ENCODE measurements at places on chromosomes 4 and X.

- H3K4me1 ChIP-seq = no peaks in the 10 kb centered on the region
- no peaks in the 10 kb centered on the region for H3K36me3 ChIP-seq
- H3K4me3 ChIP-seq = no peak overlapping the region
- H3K27me3 ChIP-seq = peaks cover 31% of the 10 kb centered on the region
- H3K27ac ChIP-seq = no peak overlapping the region
These were observed 135.9 kb downstream of the GATB start for GRCh38 chr4:151624626-151625565.

- no peaks in the 10 kb centered on the region for H3K4me1 ChIP-seq
- no peak overlapping the region for H3K27ac ChIP-seq
These were observed 3.0 kb downstream of the IL21 start for GRCh38 chr4:122617597-122618593.

- H3K4me1 ChIP-seq = peaks cover 2% of the 10 kb centered on the region
- H3K27me3 ChIP-seq = peaks cover 4% of the 10 kb centered on the region
- H3K27ac ChIP-seq = no peak overlapping the region
- peaks cover 2% of the 10 kb centered on the region for H3K36me3 ChIP-seq
- H3K4me3 ChIP-seq = no peak overlapping the region
These were observed 54.2 kb downstream of the MOSPD2 start for GRCh38 chrX:14927401-14927800.

DNA sequence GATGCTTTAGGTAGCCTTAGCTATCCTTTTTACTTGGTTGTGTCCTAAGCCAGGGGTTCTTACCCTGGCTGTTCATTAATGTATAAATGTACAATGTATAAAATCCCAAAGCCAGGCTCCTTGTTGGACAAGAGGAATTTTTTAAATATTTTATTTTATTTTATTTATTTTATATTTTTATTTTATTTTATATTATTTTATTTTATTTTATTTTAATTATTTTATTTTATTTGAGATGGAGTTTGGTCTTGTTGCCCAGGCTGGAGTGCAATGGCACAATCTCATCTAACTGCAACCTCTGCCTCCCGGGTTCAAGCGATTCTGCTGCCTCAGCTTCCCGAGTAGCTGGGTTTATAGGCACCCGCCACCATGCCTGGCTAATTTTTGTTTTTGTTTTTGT is 8.1 kb upstream of the SLC2A9 start:
- peaks cover 4% of the 10 kb centered on the region for H3K27me3 ChIP-seq
- H3K36me3 ChIP-seq = no peaks in the 10 kb centered on the region
- H3K27ac ChIP-seq = no peak overlapping the region
- no peak for DNase-seq
- peaks cover 11% of the 10 kb centered on the region for H3K4me1 ChIP-seq

DNA sequence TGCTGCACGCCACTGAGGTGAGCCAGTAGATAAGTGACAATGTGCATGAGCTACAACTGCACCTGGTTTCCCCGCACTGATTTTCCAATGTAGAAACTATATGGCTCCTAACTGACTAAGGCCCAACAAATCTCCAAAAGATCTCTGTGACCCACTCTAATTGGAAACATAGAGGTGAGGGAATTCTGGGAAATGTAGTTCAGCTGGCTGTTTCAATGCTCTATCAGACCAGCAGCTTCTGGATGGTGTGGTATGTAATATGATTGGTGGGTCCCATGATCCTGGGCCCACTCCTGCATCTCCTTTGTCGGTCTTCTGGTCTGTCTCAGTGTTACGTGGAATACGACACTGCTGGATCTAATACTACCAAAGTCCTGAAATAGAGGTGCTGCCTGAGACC is 18.6 kb downstream of the CCDC160 start:
- H3K4me1 ChIP-seq = peaks cover 1% of the 10 kb centered on the region
- H3K4me3 ChIP-seq = no peak overlapping the region
- DNase-seq = no peak
- peaks cover 18% of the 10 kb centered on the region for H3K27me3 ChIP-seq

- no peaks in the 10 kb centered on the region for H3K27me3 ChIP-seq
- no peak overlapping the region for H3K4me3 ChIP-seq
- DNase-seq = no peak
- no peaks in the 10 kb centered on the region for H3K36me3 ChIP-seq
- no peak overlapping the region for H3K27ac ChIP-seq
- H3K4me1 ChIP-seq = no peaks in the 10 kb centered on the region
These were observed 1975.1 kb upstream of the AGA start for GRCh38 chr4:179417357-179417756.

DNA sequence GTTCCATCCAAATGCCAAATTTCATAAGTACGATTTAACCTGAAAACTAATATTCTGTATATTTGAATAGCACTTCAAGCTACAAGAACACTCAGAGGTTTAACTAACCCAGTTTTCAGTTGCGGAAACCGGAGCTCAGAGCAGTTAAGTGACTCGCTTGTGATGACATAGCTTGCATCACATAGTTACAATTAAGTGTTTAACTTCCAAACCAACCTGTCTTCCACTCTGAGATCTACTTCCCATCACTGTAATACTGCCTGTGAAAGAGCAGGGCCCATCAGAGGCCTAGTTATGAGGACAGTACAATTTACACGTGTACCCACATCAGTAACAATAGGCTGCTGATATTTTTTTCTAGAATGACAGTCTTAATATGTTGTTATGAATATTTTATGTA is 120.3 kb downstream of the MAD2L1 start:
- H3K27ac ChIP-seq = no peak overlapping the region
- no peak overlapping the region for H3K4me3 ChIP-seq
- no peaks in the 10 kb centered on the region for H3K4me1 ChIP-seq
- DNase-seq = no peak
- no peaks in the 10 kb centered on the region for H3K36me3 ChIP-seq

- no peak overlapping the region for H3K27ac ChIP-seq
- no peak overlapping the region for H3K4me3 ChIP-seq
- DNase-seq = no peak
- H3K4me1 ChIP-seq = peaks cover 7% of the 10 kb centered on the region
- peaks cover 6% of the 10 kb centered on the region for H3K36me3 ChIP-seq
These were observed 73.9 kb downstream of the SLC34A2 start for GRCh38 chr4:25729564-25729963.

DNA sequence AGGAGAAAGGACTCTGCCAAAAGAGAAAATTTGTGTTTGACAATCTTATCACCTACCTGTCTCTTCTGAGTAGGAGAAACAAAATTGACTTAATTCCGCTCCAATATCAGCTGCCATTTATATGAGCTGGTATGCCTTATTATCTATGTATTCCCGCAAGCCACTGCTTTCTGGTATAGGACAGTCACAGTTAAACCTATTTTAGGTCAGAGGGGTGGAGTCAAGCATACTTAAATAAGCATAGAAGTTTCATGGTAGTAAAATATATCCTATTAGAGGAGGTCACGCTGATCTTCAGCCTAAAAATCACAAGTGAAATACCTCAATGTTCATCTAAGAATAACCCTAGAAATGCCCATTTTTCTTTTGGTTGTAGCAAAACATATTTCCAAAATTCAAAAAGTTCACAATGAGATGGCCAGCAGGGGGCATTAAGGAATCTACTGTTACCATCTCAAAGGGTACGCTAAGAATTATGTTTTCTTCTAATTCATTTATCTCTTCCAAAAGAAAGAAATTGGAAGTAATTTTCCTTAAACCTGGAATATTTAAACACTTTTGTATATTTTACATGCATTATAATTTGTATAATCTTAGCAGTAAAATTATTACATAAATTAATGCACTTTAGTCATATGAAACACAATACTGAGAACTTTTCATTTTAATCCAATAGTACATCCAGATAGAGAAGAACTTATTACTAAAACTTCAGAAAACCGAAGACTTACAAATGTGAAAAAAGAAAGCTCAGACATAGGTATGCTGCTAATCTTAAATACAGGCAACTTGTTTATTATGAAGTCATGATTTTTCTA is 10.5 kb downstream of the PPAT start:
- H3K27me3 ChIP-seq = no peaks in the 10 kb centered on the region
- no peak overlapping the region for H3K27ac ChIP-seq
- H3K4me1 ChIP-seq = peaks cover 34% of the 10 kb centered on the region
- no peak for DNase-seq
- no peak overlapping the region for H3K4me3 ChIP-seq

DNA sequence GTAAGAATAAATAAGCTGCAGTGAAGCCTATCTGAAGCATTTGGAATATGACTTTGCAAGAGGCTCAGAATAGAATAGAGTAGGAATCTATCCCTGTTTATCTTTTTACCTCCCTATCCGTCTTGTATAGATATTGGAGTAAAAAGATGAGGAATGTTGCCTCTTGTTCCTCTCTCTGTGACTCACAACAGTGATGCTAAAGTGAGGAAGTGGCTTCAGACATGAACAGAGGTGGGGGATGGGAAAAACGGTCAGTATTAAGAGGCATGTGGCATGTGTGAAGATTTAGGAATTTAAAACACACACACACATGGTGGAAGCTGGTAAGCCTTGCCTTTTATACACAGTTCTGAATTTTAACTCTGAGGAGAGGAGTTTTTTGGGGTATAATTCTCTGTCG is 3.8 kb upstream of the DCAF4L1 start:
- peaks cover 18% of the 10 kb centered on the region for H3K27me3 ChIP-seq
- peaks cover 29% of the 10 kb centered on the region for H3K36me3 ChIP-seq
- peaks cover 7% of the 10 kb centered on the region for H3K4me1 ChIP-seq

DNA sequence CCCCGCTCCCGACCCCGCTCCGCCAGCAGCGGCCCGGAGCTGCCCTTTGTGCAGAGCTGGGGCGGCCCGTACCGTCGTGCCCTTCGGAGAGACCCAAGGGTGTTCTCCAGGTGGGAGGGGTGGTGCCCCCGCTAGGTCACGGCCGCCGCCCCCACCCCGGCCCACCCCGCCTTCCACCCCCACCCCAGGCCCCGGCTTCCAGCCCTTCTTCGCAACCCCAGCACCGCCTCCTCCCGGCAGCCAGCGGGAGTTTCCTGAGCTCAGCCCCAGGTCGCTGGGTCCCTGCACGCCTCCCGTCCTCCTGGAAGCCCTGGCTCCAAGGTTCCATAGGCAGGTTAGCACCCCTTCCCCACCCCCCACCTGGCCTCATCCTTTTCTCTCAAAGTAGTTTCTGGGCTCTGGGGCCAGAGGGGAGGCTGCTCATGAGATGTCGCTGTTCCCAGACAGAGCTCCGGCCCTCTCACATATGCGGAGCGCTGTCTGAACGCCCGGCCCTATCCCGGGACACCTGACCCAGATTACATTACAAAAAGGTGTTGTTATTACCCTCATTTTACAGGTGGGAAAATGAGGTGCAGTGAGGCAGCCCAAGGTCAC is 25.2 kb upstream of the FGFR3 start:
- H3K36me3 ChIP-seq = no peaks in the 10 kb centered on the region
- peaks cover 26% of the 10 kb centered on the region for H3K27me3 ChIP-seq
- peak overlapping the region; percentile 37 for H3K27ac ChIP-seq
- peaks cover 11% of the 10 kb centered on the region for H3K4me1 ChIP-seq
- H3K4me3 ChIP-seq = peak overlapping the region; percentile 70
- no peak for DNase-seq

GRCh38 chr4:176781739-176782100 is 11.0 kb downstream of the VEGFC start:
- no peak overlapping the region for H3K27ac ChIP-seq
- H3K4me3 ChIP-seq = no peak overlapping the region
- H3K36me3 ChIP-seq = no peaks in the 10 kb centered on the region
- H3K27me3 ChIP-seq = no peaks in the 10 kb centered on the region

- no peaks in the 10 kb centered on the region for H3K27me3 ChIP-seq
- DNase-seq = no peak
- H3K4me1 ChIP-seq = peaks cover 13% of the 10 kb centered on the region
These were observed 79.9 kb upstream of the ATOH1 start for GRCh38 chr4:93748373-93749291.

GRCh38 chr4:142406499-142406835 is 439.6 kb downstream of the INPP4B start:
- peaks cover 25% of the 10 kb centered on the region for H3K4me1 ChIP-seq
- H3K4me3 ChIP-seq = no peak overlapping the region
- H3K27ac ChIP-seq = no peak overlapping the region
- H3K27me3 ChIP-seq = peaks cover 11% of the 10 kb centered on the region

GRCh38 chr4:162682651-162683050 is 484.0 kb downstream of the NAF1 start:
- no peaks in the 10 kb centered on the region for H3K27me3 ChIP-seq
- H3K4me1 ChIP-seq = no peaks in the 10 kb centered on the region
- DNase-seq = no peak
- H3K27ac ChIP-seq = no peak overlapping the region
- H3K36me3 ChIP-seq = no peaks in the 10 kb centered on the region

DNA sequence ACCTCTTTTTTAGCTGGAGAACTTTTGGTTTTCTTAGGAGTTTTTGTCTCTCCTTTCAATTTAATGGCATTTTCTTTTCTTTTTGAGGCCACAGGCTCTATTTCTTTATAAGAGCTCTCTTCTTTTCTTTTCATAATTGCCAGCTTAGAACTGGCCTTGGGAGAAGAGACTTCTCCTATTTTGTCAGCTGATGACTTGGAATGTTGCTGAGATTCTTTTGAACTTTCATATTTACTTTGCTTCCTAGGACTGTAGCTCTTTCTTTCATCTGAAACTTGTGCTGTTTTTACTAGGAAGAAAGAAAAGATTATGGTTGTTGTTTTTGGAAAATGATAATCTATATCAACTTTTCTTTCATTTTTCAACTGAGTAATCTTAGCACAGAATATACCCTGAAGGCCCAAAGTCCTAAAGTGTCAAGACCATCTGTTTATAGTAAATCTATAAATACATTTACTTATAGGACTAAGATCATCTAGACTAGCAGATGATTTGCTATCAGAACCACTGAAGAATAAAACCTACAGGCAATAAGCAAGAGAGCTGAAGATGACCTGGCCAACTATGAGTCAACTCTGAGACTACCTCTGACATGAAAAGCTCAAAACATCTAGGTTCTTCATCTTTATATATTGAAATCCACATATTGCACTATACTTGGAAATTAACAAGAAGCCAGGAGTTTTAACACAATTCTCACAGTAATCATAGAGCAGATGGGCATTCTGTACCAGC is 45.6 kb downstream of the RFC1 start:
- no peaks in the 10 kb centered on the region for H3K27me3 ChIP-seq
- H3K4me1 ChIP-seq = no peaks in the 10 kb centered on the region
- H3K36me3 ChIP-seq = peaks cover 12% of the 10 kb centered on the region
- no peak for DNase-seq

DNA sequence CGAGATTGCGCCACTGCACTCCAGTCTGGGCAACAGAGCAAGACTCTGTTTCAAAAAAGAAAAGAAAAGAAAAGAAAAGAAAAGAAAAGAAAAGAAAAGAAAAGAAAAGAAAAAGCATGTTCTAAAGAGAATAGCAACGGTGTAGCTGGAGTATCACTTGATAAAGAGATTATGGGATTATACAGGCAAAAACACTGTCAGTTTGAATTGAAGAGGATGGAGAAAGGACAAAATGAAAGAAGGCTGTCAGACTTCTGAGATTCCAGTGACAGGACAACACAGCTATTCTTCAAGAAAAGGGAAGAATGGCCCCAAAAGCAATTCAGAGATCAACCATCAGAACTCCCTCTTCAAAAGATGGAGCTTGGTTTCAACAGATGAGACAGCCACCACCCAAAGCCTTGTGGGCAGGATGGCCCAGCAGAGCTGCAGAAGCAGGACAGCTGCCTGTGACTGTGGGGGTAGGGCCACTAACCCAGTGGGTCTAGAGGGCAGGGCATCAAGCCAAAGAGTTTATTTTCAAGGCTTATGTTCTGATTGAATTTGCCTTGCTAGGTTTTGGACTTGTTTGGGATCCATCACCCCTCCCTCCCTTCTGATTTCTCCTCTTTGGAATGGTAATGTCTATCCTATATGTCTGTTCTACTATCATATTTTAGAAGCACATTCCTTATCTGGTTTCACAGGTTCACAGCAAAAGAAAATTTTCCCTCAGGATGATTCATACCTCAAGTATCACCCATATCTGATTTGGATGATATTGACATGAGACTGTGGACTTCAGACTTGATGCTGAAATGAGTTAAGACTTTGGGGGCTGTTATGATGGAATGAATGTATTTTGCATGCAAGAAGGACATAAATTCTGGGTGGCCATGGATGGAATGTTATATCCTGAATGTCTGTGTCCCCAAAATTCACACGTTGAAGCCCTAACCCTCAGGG is 17.5 kb downstream of the RFC1 start:
- peaks cover 32% of the 10 kb centered on the region for H3K36me3 ChIP-seq
- DNase-seq = no peak
- no peaks in the 10 kb centered on the region for H3K27me3 ChIP-seq

All from stimulated activated naive B cell treated with anti-CD40 and anti-IgM and Interleukin-4, amounts not matched to agents 10 μg/mL and 1 μg/mL and 100 μg/mL, for 72 hours (primary cell).